Mesothelial cell of epicardium (in vitro differentiated cells): ENCODE measurements at places on chromosomes 3 and 15.

DNA sequence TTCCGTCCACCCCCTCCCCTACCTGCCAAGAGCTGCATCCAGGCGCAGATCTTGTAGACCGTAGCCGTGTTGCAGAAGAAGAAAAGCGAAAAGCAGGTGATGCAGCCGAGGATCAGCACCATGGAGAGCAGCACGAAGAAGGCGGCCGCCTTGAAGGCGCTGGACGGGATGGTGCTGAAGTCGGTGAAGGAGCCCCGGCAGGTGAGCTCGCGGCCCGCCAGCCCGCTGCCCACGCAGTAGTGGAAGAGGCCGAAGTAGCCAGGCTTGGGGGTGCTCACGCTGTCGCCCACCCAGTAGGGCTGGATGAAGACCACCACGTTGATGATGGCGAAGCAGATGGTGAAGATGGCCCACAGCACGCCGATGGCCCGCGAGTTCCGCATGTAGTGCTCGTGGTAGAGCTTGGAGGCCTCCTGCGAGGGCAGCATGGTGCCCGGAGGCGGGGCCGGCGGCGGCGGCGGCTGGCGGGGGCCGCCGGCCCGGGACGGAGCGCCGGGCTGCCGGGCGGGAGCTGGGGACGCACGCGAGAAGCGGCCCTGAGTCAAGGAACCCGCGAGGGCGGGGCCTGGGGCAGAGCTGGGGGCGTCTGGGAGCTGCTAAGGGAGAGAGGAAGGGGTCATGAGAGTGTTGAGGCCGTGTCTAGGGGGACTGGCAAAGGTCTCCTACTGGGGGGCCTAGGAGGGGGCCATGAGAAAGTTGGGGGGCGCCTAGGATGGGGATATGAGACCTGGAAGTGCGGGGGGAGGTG, 1.2 kb downstream of the LHFPL4 start:
- DNase-seq, result peak; percentile 70

DNA sequence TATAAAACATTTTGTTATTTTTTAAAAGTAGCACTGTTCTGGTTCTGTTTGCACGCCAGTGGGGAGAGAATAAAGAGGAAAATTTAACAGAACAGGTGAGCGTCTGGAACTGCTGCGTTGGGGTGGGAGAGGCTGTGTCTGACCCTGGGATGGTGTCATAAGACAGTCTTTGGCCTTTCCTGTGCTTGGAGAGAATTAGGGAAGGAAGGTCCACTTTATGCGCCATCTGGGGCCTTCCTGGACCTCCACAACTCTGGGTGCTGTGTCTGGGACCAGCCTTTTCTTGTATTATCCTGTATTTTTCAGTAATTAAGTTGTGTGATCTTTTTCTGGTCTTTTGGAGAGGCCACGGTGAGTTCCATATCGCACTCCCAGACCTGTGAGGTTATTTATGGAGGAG, 3.3 kb downstream of the FAM43A start:
- no peak for DNase-seq

DNA sequence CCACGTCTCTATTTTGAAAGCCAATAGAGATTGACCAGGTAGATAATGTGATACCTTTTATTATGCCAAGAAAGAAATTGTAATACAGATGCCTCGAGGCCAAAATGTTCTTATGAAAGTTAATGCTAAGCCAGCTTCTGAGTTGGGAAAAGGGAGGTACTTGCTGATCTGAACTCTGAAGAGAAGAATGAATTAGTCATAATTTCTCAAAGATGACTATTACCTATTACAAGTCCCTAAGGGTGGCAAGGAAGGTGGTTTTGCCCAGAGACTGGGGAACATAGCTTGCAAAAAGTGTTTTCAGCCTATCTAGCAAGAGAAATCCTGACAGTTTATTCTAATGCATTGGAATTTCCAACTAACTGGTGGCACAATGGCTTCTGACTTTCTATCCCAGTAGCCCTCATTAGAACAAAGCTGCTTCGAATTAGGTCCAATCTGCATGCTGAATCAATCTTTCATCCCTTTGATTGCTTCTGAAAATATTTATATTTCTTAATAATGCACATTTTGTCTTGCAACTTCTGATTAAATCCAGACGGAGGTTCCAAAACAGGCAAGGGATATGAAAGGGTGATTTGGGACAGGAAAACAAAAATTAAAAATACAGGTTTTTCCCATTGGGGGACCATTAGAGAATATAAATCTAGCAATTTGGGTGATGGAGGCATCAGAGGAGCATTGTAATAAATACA, 17.7 kb upstream of the NR2F2 start:
- DNase-seq, result no peak

DNA sequence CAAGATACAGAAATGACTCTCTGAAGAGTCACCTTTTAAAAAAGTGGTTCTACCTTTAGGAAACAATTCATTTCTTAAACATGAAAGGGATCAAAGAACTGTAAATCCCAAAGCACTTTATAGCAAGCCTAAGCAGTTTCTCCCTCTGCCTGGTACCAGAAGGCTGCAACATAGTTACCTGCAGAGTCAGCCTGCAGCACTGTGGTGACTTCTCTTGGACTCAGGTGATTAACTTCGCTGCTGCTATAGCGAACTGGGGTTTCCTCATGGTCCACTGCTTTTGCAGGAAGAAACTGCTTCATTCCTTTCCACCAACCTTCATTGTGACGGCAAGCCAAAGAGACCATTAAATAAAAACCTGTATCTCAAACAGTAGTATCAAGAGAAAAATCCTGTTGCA, 37.3 kb downstream of the ST3GAL6 start:
- DNase-seq, result no peak

DNA sequence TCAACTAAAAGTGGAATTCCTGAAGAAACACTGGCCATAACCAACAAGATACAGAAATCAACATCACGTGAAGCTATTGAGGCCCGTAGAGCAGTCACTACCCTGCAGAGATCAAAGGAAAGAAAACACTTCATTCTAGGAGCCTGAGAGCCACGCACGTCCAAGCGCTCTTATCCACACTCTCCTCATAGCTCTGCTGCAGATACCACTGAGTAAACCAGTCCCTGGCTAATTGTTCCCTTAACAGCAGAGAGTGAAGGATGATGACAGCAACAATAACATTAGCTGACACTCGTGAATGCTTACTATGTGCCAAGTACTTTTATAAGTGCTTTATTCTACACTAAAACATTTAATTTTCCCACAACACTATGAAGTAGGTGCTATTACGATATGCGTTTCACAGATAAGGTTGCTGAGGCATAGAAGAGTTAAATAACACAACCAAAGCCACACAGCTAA, 271.0 kb upstream of the GADL1 start:
- DNase-seq, result no peak

DNA sequence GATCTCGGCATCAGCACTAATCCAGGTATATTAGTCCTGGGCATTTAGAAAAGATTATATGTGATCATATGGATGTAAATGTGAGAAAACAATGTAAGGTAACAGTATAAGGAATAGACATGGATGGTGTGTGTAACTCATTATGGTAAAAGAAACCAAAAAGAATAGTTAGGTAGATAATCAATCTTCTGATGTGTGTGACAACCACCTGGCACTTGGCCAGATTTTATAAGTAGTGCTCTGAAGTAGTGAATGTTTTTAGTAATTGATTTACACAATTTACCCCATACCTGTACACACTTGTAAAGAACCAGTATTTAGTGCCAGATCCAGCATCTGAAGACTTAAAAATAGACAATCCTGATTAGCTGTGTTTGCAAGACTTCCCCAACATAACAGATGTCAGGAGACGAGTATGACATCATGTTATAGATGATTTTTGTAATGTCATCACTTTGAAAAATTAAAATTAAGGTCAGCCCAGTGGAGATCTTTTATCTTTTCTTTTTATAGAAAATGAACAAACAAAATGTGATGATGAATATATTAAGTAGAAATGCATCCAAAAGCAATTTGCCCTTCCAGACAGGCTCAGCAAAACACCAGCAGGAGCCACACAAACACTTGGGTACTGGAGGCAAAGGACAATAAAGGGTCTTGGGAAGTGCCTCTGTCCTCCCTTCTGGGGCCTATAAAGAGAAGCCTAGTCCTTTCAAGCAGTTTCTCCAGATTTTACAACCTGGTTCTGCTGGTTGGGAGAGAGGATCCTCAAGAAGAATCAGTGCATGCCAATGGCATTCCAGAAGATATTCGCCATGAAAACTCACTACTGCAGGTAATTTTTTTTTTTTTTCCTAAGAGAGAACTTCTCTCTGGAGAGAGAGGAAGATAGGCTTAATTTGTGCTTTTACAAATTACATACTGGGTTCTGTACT, 140.7 kb downstream of the MECOM start:
- no peak for DNase-seq

GRCh38 chr15:92896561-92896960, 3.6 kb upstream of the CHD2 start:
- no peak for DNase-seq

DNA sequence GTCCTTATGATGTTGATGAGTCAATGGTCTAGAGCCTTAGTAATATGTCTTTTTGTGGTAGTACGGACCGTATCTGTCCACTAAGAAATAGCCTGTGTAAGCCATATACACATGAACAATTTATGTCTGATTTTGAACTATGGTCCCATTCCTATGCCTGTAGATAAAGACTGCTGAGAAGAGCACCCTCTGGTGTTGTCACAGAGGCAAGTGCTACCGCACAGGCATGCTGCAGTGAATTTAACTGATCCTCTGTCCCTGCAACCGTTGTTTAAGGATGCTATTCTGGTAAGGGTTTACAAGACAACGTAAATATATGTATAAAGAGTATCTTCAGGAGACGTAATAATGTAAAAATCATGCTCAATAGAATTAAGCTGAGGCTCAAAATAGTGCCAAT, 170.7 kb downstream of the UBE3A start:
- no peak for DNase-seq

DNA sequence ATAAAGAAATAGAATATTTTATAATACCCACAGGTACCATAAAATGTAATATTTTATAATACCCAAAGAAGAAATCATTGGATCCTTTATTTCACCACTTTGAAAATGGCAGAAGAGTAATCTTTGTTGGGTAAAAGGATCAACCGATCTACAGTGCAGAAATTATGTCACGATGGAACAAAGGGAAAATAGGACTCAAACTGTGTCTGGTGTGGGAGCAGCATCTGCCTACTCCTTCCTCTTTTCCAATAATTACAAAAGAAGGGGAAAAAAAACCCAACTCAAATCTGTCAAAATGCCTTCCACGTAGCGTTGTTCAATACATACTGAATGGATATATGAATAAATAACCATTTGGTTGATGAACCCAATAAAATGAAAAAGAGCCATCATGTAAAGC, 492.6 kb upstream of the TBL1XR1 start:
- no peak for DNase-seq

DNA sequence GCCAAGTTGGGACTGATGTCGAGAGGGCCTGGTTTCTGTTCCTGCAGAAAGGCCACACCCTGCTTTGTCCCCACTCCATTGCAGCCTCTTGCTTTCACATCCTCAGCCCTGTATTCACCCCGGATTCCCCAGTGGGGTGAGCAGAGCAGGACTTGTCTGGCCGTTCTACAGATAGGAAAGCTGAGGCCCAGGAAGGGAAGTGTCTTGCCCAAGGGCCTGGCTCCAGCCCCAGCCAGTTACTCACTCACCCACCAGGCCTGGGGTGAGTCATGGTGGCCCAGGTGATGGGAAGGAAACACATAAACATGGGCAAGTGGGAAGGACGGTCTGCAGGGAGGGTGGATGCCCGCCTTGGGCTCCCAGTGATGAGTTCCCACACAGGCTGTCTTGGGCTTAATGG, 6.1 kb upstream of the DUSP7 start:
- no peak for DNase-seq

DNA sequence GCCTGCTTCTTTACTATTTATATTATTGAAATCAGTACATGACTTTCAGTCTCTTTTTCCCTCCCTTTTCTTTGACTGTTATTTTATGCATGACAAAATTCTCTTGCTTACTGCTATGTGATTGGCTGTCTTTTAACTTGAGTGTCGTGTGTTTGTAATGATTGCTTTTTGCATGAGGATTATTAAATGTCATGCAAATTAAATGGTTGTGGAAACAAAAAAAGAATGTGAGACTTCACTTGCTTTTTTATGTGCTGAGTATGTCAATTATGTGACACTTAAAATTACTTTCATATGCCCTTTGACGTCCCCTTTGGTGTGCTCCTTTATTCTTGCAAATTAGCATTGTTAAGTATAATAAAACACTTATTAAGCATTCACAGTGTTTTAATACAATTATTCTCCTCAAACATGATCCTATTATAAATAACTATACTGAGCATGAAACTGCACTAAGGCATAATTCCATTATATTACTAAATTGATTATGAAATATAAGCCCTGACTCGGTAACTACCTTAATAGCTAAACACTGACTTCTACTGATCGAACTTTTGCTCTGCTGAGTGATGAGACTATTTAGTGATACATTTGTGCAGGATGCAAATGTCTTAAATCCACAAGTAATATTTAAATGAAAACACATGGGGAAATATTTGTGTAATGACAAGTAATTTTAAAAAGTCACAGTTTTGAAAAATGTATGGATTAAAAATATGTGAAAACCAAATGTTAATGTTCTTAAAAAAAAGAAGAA, 401.7 kb downstream of the NLGN1 start:
- no peak for DNase-seq

- DNase-seq, result no peak
Measured at GRCh38 chr3:135645541-135645940, 320.0 kb upstream of the PPP2R3A start.

GRCh38 chr3:29004885-29005599, 275.8 kb upstream of the RBMS3 start:
- no peak for DNase-seq

- no peak for DNase-seq
Measured at GRCh38 chr3:141643391-141643790, 94.7 kb upstream of the RNF7 start.

DNA sequence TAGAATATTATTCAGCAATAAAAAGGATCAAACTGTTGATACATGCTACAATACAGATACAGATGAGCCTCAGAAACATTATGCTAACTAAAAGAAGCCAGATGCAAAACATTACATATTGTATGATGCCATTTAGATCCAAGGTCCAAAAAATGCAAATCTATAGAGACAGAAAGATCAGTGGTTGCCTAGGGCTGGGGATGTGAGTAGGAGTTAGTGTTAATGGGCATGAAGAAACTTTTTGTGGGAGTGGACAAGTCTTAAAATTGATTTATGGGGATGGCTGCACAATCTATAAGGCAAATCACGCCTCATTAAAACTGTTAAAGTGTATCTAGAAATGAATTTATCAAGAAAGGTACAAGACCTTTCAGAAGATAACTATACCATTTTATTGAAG, 45.0 kb downstream of the EHHADH start:
- no peak for DNase-seq
